ENCODE measurements at places on chromosomes 2 and 18. TPM values are rescaled to one million over a fixed set of nuclear protein-coding genes. Genes with fewer than 3 reads are reported as not detected.
A peak's percentile ranks its signal among the peaks of the same experiment; 100 is the strongest.

GRCh38 chr18:76932026-76932819 is 109.9 kb downstream of the ZNF236 start:
- DNase-seq: peak; percentile 80

- DNase-seq: no peak
These were observed 70.3 kb downstream of the HNMT start for GRCh38 chr2:138034536-138034935.

DNA sequence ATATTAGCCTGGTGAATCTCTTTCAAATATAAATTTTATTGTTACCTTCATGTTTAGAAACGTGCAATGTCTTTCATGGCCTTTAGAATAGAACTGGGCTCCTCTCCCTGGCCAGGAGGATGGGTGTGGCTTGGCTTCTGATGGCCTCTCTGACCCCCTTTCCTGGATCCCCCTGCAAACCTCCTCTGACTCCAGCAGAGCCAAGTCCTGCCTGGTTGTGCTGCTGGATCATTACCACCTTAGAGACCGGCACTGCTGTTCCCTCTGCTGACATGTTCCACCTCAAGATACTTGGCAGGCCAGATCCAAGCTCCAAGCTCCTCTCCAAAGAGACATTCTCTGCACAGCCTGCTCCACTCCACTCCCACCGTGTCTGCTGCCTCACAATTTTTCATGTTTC is 823.8 kb upstream of the HS6ST1 start:
- DNase-seq: no peak

DNA sequence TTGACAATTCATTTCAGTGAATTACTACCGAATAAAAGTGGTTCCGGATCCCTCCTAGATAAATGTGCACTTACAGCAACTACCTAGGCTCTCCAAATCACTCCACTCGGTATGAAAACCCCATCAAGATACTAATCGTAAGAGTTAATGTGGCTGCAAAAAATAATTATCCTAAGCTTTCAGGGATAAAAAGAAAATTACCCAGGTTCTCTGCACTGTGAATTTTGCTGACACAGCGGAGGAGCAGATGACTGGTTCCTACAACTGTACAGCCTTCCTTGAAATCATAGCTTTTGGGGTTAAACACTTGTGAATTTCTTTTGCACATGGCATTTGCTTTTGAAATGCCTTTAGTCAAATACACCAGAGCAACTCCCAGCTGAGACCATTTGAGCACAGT is 104.7 kb downstream of the CD226 start:
- no peak for DNase-seq

- no peak for DNase-seq
These were observed 316 bp downstream of the CRIM1 start for GRCh38 chr2:36355890-36356297.

DNA sequence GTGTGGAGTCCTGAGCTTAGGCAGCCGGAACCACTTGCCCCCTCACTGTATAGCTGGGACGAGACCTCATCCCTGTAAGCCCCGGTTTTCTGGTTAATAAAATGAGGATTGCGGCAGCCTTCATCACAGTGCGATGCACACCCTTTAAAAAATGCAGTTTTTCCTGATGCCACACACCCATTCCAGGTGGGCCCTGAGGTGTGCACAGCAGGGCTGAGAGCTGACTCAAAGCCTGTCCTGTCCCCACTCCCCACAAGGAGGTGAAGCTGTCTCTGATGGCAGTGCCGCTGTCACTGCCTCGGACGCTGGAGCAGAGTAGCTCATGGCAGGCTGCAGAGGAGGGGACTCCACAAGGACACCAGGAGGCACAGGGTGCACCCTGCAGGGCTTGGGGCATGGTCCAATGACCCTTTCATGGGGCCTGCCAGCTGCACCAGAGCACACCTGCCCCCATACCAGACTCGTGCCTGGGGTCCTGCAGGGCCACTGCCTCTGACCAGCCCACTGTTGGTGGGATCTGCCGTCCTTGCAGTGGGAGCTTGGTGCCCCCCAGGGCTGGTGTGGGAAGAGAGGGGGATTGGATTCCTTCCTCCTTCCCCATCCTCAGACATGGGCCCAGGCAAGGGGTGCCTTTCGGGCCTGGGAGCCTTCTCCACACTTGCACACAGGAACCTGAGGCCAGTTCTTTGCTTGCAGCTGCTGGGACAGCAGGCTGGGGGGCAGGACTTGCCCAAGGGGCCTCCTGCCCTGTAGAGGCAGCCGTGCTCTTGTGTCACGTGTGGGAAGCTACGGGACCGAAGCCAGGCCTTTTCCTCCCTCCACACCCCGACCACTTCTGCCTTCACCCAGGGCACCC is 22.8 kb downstream of the GPC1 start:
- DNase-seq: no peak

GRCh38 chr2:119888680-119889079 is 124.2 kb upstream of the EPB41L5 start:
- no peak for DNase-seq

GRCh38 chr2:29261003-29261402 is 145.8 kb downstream of the CLIP4 start:
- DNase-seq: no peak

GRCh38 chr2:20617892-20618467 is 32.9 kb downstream of the HS1BP3 start:
- DNase-seq: peak; percentile 97

- no peak for DNase-seq
These were observed 50.8 kb downstream of the DNMT3A start for GRCh38 chr2:25290811-25291495.

DNA sequence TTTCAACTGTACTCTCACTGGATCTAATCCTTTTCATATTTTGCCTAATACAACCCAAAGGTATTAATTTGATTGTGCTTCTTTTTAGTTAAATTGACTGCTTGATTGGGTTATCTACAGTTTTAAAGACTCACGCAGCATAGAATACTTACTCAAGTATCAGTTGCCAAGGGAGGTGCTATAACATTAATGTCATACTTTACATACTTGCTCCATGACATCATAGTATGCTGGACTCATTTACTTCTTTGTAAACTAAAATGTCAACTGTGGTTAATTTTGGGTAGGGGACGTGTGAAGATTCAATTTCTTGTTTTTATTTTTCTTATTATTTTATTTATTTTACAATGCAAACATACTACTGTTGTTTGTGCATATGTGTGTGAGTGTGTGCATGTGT is 716.2 kb upstream of the VRK2 start:
- no peak for DNase-seq

- no peak for DNase-seq
These were observed 143.3 kb upstream of the TACR1 start for GRCh38 chr2:75342504-75343175.

GRCh38 chr2:237835372-237835771 is 24.1 kb upstream of the RAMP1 start:
- DNase-seq: no peak

Gene SNRNP27
- polyA plus RNA-seq: 77.1 TPM

Gene FAM228B
- 22.2 TPM for polyA plus RNA-seq

Gene FKBP1B
- 15.1 TPM for polyA plus RNA-seq

Gene ALK
- 0.04 TPM for polyA plus RNA-seq
